ENCODE measurements at places on chromosomes 11 and 22. TPM values are rescaled to one million over a fixed set of nuclear protein-coding genes. Genes with fewer than 3 reads are reported as not detected.
A peak's percentile ranks its signal among the peaks of the same experiment; 100 is the strongest.

DNA sequence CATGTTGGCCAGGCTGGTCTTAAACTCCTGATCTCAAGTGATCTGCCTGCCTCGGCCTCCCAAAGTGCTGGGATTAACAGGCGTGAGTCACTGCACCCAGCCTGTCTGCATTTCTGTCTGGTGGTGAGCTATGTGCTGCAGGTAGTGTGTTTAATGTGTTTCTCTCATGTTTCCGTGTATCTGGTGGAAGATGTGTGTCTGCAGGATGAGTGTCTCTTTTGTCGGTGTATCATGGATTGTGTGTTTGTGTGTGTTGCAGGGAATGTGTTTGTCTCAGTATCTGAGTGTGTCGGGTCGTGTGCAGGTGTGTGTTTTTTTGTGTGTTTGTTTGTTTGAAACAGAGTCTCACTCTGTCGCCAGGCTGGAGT lies 16.1 kb downstream of the SCARF2 start:
- H3K36me3 ChIP-seq: no peaks in the 10 kb centered on the region
- H3K4me3 ChIP-seq: no peak overlapping the region
- no peaks in the 10 kb centered on the region for H3K27me3 ChIP-seq
- H3K27ac ChIP-seq: no peak overlapping the region

- H3K27ac ChIP-seq: no peak overlapping the region
- no peak overlapping the region for H3K4me3 ChIP-seq
- no peak for DNase-seq
- no peaks in the 10 kb centered on the region for H3K4me1 ChIP-seq
- H3K36me3 ChIP-seq: no peaks in the 10 kb centered on the region
Observed at GRCh38 chr22:39275814-39276439, 31.1 kb upstream of the PDGFB start.

DNA sequence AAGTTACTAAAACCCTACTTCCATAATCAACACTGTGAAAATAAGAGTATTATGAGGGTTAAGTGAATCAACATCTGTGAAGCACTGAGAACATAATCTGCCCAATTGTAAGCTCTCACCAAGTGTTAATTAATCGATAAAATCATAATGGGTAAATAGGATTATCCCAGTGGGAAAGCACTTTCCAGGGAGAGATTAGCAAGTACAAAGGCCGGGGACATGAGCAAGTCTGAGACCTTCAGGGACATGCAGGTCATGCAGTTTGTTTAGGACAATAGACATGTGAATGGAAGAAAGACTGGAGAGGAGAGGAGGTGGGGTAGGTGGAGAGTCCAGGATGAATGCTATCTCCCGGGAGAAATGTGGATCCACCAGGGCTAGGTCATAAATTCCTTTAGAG lies 57.8 kb upstream of the FIBIN start:
- DNase-seq: no peak
- H3K4me3 ChIP-seq: no peak overlapping the region
- H3K4me1 ChIP-seq: no peaks in the 10 kb centered on the region
- no peaks in the 10 kb centered on the region for H3K27me3 ChIP-seq

DNA sequence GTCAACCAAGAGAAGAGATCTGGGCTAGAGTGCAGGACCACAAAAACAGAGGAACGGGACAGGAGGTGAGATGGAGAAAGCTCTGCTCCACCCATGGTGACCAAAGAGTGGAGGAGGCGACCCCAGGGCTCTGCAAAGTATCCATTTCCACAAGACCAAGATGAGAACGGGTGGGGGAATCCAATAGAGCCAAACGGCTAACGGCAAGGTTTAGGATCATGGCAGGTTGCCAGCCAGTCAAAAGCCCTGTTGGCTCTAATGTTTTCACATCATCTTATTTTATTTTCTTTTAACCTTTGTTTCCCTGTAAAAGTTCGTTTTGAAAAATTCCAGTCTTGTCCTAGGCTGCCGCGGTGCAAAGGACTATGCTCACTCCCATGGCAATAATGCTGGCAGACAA lies 52.1 kb upstream of the CHST1 start:
- DNase-seq: no peak
- H3K36me3 ChIP-seq: no peaks in the 10 kb centered on the region
- no peaks in the 10 kb centered on the region for H3K4me1 ChIP-seq
- H3K27me3 ChIP-seq: no peaks in the 10 kb centered on the region
- H3K27ac ChIP-seq: no peak overlapping the region
- no peak overlapping the region for H3K4me3 ChIP-seq

- H3K4me1 ChIP-seq: no peaks in the 10 kb centered on the region
- no peaks in the 10 kb centered on the region for H3K36me3 ChIP-seq
- H3K27ac ChIP-seq: no peak overlapping the region
- H3K27me3 ChIP-seq: no peaks in the 10 kb centered on the region
- H3K4me3 ChIP-seq: no peak overlapping the region
Observed at GRCh38 chr11:13928566-13929251, 33.8 kb upstream of the SPON1 start.

DNA sequence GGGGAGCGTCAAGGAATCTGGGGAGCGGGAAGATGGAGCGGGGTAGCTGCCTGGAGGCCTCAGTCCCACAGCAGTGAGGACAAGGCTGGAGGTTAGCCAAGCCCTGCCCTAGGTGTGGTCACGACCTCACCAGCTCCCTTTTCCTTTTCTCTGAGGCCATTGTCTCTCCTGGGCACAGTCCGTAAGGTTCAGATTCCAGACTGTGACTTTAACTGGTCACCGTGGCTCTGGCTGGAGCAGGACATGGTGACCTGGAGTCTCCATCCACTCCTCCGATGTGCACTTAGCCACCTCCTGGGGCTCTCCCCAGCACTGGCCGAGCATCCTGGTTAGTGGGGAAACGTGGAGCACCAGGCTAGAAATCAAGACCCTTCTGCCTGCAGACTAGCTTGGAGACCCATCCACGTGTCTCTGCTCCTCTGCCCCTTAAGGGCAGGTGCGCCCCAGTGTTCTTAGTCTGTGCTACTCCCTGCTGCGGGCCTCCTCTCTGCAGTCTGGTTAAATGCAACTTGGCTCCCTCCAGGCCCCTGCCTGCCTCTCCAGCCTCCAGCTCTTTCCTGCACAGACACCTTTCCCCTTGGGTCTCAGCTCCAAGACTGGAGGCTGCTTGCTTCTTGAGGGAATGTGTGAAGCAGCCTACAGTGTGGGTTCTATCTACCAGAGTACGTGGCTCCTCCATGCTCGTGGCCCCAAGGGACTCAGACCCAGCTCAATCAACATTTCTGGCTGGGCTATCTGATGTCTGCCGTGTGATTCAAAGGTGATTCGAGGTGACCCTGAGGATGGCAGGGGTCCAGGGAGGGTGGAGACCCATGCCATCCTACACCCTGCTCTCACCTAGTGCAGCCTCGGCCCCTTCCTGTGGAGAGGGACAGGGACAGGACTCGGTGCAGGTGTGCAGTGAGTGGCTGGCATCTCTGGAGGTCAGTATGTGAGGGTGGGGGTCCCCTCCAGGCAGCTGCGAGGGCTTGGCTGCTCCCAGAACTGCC lies 5.2 kb downstream of the SLC25A1 start:
- H3K4me1 ChIP-seq: peaks cover 58% of the 10 kb centered on the region
- H3K36me3 ChIP-seq: no peaks in the 10 kb centered on the region
- no peaks in the 10 kb centered on the region for H3K27me3 ChIP-seq
- DNase-seq: peak; percentile 74
- peak overlapping the region; percentile 95 for H3K4me3 ChIP-seq

DNA sequence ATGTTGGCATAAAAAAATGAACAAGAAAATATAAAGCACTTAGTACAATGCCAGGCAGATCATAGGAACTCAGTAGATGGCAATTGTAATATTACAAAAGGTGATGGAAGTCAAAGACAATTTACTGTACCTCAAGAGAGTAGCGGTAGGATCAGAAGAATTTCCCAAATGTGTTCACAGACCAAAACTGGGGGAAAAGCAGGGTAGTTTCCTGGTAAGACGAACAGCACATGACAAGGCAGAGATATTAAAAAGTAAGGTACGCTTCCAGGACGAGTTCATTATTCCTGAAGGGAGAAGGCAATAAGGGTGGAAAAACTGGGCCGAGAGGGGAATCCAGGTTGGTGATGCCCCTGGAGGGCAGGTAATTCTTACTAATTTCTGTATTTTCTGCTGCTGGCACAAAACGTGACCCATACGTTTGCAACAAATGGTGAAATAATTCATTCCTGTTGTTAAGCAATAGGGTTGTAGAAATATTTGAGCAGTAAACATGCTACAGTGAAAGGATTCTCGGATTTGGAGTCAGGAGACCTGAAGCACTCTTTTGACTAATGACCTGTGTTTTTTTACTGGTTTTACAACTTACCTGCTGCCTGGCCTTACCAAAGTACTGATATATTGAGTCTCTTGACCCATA lies 786 bp upstream of the ANKRD42 start:
- H3K4me3 ChIP-seq: peak overlapping the region; percentile 82
- DNase-seq: no peak
- H3K4me1 ChIP-seq: peaks cover 39% of the 10 kb centered on the region
- no peaks in the 10 kb centered on the region for H3K27me3 ChIP-seq
- H3K27ac ChIP-seq: peak overlapping the region; percentile 39

DNA sequence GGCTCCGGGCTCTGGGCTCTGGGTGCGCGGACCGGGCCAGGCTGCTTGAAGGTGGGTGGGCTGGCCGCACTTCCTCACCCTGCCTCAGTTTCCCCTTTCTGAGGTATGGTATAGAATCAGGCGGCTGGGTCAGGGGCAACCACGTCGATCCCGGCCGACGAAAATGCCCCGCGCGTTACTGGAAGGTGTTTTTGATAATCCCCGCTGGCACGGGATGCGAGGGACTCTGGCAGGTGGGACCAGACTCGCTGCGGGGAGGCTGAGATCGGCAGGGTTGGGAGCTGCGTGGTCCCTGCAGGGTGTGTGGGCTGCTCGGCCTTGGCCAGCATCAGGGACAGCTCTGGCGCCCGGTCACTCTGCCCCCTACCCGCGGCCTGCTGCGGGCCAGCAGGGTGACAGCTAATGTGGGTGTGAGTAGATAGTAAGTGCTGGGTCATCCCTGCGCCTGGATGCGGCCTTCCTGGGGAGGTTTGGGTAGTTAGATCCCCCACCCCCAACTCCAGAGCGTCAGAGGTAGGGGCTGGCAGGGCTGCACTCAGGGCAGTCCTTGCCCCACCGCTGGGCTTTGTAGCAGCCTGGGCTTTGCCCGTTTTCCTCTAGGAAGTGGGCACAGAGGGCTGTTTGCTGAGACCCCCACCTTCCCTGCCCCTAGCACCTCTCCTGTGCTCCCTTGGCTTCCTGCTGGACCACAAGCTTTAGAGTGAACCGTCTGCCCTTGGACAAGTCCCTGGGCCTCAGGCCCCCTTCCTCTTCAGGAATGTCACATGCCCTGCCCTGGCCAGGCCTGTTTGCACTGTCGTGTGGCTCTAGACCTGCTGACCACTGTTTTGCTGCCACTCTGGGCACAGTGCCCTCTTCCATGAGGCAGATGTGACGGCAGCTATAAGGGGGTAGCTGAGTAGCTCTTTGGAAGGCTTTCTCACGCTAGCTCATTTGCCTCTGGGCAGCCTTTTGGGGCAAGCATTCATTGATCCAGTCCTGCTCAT lies 579 bp downstream of the TANGO2 start:
- H3K4me1 ChIP-seq: peaks cover 34% of the 10 kb centered on the region
- H3K36me3 ChIP-seq: no peaks in the 10 kb centered on the region
- H3K27ac ChIP-seq: peak overlapping the region; percentile 69

- no peaks in the 10 kb centered on the region for H3K36me3 ChIP-seq
- no peaks in the 10 kb centered on the region for H3K4me1 ChIP-seq
- no peak for DNase-seq
- H3K4me3 ChIP-seq: no peak overlapping the region
Observed at GRCh38 chr22:28132466-28132865, 213.4 kb upstream of the PITPNB start.

DNA sequence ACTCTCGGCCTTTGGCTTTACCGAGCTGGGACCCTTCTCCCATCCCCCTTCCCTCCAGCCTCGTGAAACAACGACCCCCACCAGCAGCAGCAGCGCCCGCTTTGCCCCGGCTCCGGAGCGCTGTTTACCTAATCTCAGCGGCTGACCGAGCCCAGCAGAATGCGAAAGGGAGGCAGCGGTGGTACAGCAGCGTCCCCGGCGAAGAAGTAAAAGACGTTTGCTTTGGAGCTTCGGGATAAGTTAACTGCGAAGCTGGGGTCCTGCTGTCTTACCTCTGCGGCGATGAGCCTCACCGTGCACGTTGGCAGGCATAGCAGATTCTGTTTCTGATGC lies 2.0 kb upstream of the LARGE1 start:
- H3K27me3 ChIP-seq: no peaks in the 10 kb centered on the region
- no peak overlapping the region for H3K4me3 ChIP-seq
- peaks cover 3% of the 10 kb centered on the region for H3K4me1 ChIP-seq
- H3K27ac ChIP-seq: no peak overlapping the region
- no peak for DNase-seq
- H3K36me3 ChIP-seq: no peaks in the 10 kb centered on the region

- H3K36me3 ChIP-seq: no peaks in the 10 kb centered on the region
- peak overlapping the region; percentile 51 for H3K4me3 ChIP-seq
- no peak for DNase-seq
- H3K4me1 ChIP-seq: peaks cover 10% of the 10 kb centered on the region
- H3K27ac ChIP-seq: no peak overlapping the region
Observed at GRCh38 chr11:289712-290620, 1.0 kb downstream of the PGGHG start.

NEU3 gene
- total RNA-seq: 133 TPM

SCN4B gene
- not detected for total RNA-seq

OR10A2 gene
- not detected for total RNA-seq
